AG09319 (cell line): ENCODE measurements at places on chromosomes 6 and 20.

GRCh38 chr20:25340380-25340779 lies 50.3 kb downstream of the ABHD12 start:
- DNase-seq = no peak

- DNase-seq = no peak
Measured at GRCh38 chr6:5172041-5172653, 87.0 kb downstream of the PPP1R3G start.

GRCh38 chr6:137496368-137496767 lies 2.2 kb upstream of the OLIG3 start:
- DNase-seq = no peak

GRCh38 chr20:38269715-38270114 lies 9.2 kb upstream of the KIAA1755 start:
- no peak for DNase-seq

DNA sequence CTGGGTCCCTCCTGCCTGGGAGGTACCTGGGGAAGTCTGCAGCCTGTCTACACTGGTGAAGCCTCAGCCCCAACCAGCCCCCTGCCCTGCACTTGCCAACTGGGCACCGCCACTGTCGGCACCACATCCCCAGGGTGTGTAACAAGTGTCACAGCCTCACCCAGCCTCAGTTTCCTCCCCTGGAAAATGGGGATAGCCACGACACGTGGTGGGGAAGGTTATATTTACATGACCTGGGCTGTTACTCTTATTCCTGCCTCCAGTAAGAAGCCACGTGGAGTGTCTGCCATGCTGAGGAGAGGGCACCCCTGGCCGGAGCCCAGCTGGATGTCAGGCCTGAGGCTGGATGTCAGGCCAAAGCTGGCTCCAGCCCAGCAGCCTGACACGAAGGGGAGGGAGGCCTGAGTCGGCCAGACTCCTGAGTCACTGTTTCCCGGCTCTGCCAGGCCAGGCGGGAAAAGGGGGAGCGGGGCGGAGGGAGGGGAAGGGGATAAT lies 44.9 kb downstream of the SNAI1 start:
- peak; percentile 80 for DNase-seq

- DNase-seq = no peak
Measured at GRCh38 chr20:29306390-29307072, 1950.9 kb upstream of the DEFB115 start.

GRCh38 chr6:157861814-157862213 lies 38.8 kb downstream of the SNX9 start:
- DNase-seq = no peak

DNA sequence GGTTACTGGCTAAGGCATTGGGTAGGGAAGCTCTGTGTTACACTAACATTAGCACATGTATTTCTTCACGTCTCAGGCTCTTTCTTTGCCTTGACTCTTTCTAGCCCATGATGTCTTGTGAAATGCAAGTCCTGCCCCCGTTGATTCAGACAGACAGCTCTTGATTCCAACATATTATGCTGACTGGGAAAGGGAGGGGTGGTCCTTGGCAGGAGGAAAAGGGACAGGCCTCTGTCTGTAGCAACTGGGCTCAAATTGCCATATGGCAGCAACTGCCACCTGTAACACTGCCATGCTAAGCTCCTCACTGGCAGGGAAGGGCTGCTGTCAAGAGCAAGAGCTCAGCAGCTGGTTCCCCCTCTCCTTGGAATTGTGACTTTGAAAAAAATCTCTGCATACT lies 5.7 kb upstream of the KCNK15 start:
- no peak for DNase-seq

- DNase-seq = peak; percentile 63
Measured at GRCh38 chr20:2151858-2152281, 50.2 kb downstream of the STK35 start.

- no peak for DNase-seq
Measured at GRCh38 chr6:17311595-17312311, 30.6 kb downstream of the RBM24 start.

- DNase-seq = no peak
Measured at GRCh38 chr6:141437011-141437410, 695.7 kb upstream of the GJE1 start.

DNA sequence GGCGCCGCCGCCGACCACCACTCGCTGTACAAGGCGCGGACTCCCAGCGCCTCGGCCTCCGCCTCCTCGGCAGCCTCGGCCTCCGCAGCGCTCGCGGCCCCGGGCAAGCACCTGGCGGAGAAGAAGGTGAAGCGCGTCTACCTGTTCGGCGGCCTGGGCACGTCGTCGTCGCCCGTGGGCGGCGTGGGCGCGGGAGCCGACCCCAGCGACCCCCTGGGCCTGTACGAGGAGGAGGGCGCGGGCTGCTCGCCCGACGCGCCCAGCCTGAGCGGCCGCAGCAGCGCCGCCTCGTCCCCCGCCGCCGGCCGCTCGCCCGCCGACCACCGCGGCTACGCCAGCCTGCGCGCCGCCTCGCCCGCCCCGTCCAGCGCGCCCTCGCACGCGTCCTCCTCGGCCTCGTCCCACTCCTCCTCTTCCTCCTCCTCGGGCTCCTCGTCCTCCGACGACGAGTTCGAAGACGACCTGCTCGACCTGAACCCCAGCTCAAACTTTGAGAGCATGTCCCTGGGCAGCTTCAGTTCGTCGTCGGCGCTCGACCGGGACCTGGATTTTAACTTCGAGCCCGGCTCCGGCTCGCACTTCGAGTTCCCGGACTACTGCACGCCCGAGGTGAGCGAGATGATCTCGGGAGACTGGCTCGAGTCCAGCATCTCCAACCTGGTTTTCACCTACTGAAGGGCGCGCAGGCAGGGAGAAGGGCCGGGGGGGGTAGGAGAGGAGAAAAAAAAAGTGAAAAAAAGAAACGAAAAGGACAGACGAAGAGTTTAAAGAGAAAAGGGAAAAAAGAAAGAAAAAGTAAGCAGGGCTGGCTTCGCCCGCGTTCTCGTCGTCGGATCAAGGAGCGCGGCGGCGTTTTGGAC lies 2.0 kb downstream of the SOX4 start:
- DNase-seq = no peak

DNA sequence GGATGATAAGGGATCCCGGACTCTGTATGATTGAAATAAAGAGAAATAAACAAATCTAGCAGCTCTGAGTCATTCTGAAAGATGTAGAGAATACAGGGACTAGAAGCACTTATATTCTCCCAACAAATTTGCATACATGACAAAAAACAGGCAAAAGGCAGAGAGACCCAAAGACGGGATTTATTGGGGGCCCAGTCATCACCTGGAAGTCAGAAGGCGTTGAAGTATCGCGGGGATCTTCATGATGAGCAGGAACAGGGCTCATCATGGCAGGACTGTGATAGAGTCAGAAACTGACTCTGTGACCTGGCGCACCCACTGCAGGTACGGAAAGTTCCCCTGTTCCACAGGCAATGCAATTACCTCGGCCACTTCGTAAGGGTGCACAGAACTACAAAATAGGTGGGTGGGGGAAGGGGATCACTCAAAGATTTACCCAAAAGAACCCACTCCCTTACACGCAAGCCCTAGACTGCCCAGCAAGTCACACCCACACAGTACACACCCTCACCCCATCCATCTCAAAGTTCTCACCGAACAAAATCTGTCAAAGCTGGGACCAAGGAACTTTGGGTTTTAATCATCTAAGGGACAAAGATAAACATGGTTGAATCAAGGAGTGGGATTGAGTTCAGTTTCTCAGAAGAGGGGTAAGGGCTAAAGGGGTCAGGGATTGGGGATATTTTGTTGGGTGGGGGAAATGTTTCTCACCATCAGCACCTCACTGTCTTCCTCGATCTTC lies 1.4 kb downstream of the CUTA start:
- DNase-seq = no peak

DNA sequence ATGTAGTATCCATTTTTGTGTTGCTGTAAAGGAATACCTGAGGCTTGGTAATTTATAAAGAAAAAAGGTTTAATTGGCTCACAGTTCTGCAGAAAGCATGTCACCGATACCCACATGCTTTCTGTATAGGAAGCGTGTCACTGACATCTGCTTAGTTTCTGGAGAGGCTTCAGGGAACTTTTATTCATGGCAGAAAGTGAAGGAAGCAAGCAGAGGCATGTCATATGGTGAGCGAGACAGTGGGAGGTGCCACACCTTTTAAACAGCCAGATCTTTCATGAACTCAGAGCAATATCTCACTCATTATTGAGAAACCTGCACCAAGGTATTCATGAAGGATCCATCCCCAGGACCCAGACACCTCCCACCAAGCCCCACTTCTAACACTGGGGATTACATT lies 3.5 kb downstream of the SUMO4 start:
- no peak for DNase-seq

- no peak for DNase-seq
Measured at GRCh38 chr6:161634916-161635315, 361.1 kb upstream of the AGPAT4 start.
